ENCODE measurements at places on chromosomes 11 and 22.

- no peak for DNase-seq
Measured at GRCh38 chr11:35163702-35164496, 24.9 kb downstream of the CD44 start.

GRCh38 chr11:13784855-13785254 lies 116.4 kb downstream of the FAR1 start:
- DNase-seq = no peak

DNA sequence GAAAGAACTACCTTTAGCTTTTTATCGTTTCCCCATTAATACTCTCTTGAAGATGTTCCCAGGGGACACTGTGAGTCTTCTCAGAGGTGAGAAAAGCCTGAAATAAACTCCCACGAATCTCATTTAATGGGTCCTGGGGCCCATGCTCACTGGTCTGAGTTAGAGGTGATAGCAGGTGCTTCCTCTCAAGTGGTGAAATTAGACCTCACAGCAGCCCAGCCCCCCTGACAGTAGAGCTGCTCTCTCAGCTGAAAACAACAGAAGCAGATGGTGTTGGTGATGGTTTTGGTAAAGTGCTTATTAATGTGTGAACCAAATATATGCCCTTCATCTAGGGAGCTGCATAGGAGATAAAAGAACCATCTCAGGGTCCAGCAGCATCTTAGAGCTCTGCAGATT lies 76.8 kb upstream of the VPREB1 start:
- DNase-seq = no peak

DNA sequence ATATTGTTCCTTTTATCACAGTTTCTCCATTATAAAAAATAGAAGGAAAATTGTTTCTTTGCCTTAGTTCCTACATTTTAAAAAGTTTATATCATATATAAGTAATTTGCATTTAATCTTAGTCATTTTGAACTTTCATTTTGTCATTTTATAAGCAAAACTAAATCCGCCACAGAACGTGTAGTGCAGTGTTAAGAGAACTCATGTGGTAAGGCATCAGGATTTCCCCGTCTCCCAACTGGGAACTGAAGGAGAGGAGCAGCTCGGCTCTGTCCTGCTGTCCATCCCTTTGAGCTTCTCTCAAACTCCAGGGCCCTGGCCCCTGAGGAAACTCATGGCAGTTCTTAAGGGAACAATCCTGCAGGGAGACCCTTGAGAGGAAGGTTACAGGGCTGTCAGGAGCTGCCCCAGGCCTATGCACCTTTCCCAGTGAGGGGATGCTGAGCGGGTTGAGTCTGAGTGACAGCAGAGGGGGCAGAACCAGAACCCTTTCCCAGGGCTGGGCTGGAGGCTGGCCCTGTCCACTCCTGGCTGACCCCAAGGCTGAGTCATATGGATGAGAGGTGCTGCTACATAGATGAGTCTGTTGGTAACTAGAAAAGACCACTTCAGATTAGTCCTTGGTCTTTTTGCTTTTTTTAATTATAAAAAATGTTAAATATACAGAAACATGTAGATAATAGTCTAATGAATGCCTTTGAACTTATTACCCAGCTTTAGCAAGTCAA lies 333.1 kb downstream of the TBC1D22A start:
- DNase-seq = no peak
